ENCODE measurements at places on chromosomes 3 and 15.

- DNase-seq, result no peak
Observed at GRCh38 chr3:87270908-87271700, 5.3 kb downstream of the POU1F1 start.

DNA sequence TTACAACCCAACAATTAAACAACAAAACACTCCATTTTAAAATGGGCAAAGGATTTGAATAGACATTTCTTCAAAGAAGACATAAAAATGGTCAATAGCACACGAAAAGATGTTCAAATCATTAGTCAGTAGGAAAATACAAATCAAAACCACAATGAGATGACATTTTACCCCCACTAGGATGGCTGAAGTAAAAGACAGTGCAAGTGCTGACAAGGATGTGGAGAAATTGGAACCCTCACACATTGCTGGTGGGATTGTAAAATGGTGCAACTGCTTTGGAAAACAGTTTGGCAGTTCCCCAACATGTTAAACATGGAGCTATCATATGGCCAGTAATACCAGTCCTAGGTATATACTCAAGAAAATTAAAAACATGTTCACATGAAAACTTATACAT lies 11.6 kb downstream of the GALNT15 start:
- DNase-seq, result no peak

DNA sequence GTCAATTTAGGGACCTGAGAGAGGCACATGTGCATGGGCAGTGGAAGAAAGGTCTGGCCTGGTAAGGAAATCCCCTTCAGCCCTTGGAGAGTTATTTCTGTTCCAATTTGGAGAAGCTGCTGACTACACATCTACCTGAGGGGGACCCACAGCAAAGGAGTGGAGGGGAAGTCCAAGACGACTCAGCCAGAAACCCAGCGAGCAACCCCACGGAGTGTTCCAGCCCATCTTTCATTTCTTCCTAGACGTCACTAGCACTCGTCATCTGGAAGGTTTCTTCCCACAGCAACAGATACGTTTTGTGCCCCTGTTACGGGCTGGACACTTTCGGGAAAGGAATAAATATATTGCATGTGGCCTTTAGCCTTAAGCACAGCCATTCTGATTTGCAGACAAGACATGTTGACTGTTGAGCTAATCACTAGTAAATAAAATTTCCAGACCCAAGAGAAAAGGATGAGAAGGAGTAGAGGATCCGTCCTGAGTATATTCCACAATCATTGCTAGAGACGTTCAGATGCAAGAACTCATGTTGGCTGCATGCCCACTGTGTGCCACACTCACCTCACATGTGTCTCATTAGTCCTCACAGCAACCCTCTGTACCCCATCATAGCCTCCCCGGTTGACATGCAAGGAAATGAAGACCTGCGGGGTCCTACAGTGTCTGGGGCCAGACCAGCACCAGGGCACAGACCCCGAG lies 7.8 kb upstream of the FAM174B start:
- DNase-seq, result no peak

- no peak for DNase-seq
Observed at GRCh38 chr15:38479266-38479665, 25.3 kb downstream of the FAM98B start.

- DNase-seq, result no peak
Observed at GRCh38 chr3:13186435-13186815, 113.2 kb upstream of the IQSEC1 start.

DNA sequence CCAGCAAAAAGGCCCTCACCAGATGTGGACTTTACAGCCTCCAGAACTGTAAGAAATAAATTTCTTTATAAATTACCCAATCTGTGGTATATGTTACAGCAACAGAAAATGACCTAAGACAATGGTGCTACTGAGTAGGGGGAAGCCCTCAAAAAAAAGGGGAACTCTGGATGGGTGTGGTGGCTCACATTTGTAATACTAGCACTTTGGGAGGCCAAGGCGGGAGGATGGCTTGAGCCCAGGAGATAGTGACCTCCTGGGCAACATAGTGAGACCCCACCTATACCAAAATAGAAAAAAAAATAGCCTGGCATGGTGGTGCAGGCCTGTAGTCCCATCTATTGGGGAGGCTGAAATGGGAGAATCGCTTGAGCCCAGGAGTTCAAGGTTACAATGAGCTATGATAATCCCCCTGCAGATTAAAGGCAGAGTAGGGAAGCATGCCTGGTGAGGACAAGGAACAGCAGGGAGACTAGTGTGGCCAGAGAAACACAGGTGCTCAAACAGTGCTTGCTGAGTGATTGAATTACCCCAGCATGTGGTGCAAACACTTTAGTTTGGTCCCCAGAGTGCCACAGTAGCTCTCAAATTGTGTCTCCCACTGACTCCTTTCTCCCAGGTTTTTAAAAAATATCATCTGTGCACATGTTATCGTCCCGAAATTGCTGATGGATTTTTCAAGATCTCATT lies 13.9 kb upstream of the USP3 start:
- no peak for DNase-seq

GRCh38 chr3:85360742-85361387 lies 402.1 kb downstream of the CADM2 start:
- DNase-seq, result no peak

- DNase-seq, result no peak
Observed at GRCh38 chr15:78942741-78943140, 2.1 kb downstream of the CTSH start.

DNA sequence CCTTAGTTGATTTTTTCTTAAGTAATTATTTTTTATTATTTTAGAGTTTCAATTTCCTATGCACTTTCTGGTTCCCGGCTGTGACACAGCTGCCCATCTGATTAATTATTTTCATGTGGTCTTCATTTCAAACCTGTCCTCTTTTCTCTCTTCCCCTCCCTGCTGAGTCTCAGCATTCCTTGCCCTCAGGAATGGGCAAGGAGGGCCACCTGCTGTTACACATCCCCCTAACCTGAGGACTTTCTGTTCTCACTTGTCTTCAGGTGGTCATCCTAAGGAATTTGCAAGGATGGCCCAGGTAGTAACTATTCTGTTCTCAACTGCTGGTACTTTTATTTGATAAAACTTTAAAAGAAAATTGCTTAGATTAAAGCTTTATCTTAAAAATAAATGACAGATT lies 545.0 kb downstream of the OTOL1 start:
- DNase-seq, result no peak

DNA sequence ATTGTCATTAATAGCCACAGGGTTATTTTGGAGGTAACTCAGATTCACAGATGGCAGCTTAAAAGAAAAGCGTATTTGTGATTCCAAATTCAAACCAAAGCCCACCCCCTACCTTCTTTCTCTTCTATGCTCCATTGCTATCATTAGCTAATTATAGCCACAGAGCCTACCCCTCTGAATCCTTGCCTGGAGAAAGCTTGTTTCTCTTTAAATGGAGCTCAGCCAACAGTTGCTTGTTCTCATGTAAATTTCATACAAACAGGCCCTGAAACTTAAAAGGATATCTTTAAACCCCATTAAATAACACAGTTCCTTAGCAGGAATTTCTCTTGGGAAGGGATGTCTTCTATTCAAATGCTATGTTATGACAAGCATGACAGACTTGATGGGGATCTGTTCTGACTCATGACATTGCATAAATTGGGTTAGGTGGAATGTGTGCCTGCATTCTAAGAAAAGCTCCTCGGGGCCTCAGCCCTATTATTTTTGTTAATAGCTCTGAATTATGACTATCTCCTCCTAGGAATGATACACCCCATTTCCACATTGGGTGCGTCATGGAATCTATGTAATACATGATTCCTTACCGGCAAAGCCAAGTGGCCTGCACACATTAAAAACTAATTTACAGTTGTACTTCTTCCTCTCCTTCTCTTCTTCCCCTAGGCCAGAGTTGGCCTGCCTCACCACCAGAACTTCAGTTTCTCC lies 265.8 kb downstream of the TAFA4 start:
- DNase-seq, result no peak

GRCh38 chr3:83971666-83972065 lies 987.1 kb upstream of the CADM2 start:
- no peak for DNase-seq

- DNase-seq, result no peak
Observed at GRCh38 chr3:32483772-32484171, 18.9 kb downstream of the CMTM6 start.

- no peak for DNase-seq
Observed at GRCh38 chr3:69239063-69239462, 116.7 kb upstream of the LMOD3 start.

GRCh38 chr3:15496341-15496664 lies 25.2 kb downstream of the COLQ start:
- DNase-seq, result no peak

All from activated T-cell treated with anti-CD3 and anti-CD28 coated beads for 4 hours (primary cell).